CD4-positive, alpha-beta T cell treated with Interleukin-12 subunit alpha and Interleukin-12 subunit beta, for 1 hour (primary cell): ENCODE measurements at places on chromosomes 1 and 21.

DNA sequence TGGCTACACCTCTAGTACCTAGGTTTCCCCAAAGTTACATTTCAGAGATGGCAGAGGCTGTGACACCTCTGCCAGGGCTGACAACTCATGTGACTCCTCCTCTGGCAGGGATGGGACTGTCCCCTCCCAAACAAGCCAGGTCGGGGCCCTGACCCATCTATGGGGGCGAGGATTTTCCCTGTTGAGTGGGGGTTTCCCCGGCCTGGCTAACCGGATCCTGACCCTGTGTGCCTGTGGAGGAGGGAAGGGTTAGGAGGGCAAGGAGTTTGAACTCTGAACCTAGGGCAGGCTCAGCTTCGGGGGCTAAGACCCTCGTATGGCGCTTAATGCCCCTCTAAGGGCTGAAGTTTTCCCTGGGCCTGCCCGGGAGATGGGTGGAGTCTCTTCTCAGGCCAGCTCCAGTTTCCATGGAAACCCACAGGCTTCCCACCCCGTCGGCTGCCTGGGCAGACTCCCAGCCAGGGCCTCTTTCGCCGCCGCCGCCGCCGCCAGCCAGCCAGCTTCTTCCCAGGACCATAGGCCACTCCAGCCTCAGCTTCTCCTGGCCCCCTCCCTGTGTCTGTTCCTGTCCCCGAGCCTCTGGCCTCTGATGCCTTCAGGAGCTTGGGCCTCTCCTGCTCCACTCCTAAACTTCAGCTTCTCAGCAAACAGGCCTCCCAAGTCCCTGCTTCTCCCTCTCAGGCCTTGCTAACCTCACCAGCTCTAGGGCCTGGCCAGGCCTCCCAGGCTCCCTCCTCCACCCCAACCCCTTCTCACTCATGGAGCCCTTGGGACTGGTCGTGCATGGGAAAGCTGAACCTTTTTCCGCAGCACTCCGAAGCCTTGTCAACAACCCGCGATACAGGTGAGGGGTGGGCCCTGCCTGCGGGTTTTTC is at the start of gene BTBD19:
TSS of gene BTBD19 (plus strand) at position 461 of the 875 bp plus-strand sequence. CDS start at position 759, 298 bp downstream.
- DNase-seq: peak; percentile 85

- DNase-seq: no peak
Measured at GRCh38 chr1:2286923-2287322, 58.8 kb downstream of the SKI start.

DNA sequence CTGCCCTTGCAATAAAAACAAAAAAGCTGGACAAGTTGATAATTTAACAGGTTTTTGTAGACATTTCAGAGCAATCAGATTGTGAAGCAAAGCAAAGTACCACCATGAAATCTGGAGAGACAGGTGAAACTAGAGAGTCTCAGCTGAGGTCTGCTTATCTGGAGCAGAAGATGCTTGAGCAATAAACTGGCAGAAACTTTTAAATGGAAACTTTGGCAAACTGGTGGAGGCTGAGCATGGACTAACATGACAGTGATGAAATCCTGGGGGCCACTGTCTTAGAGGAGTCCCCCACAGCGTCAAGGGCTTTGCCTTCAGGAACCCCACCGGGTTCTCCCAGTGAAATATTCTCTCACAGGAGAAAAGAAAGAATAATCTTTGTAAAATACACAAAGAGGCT is 416.3 kb upstream of the B3GALT2 start:
- no peak for DNase-seq

DNA sequence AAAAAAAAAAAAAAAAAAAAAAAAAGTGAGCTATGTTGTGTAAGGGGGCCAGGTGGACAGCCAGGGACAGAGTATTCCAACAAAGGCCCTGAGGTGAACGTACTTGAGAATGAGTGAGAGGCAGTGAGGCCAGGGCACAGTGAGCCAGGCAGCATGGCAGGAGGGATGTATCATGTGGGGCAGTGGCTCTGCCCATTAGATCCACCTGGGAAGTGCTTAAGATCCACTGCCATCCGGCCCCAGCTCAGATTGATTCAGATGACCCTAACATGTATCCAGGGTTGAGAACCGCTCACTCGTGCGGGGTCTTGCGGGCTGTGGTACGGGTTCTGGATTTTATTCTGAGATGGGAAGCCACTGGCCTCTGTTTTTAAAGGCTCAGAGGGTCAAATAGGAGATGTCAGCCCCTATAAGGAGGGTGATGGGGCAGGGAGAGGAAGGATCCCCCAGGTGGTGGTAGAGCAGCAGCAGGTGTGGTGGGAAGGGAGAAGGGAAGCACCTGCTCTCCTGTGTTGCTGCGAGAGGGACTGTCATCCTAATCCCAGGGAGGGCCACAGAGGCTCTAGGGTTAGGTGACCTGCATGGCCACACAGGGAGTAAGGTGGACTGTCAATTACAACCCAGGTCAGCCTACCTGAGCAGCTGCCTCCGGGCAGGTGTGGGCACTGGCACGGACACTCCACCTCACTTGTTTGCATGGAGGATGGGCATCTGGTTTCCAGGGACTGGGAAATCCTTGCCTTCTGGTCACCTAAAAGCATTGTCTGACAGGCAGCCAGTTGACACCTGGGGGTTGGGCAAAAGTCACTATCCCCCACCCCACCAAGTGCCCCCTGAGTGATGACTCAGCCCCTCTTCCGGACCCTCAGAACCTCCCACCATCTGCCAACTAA is 31.6 kb downstream of the CDK18 start:
- DNase-seq: no peak
